ENCODE measurements at places on chromosomes 1 and 21. TPM values are rescaled to one million over a fixed set of nuclear protein-coding genes. Genes with fewer than 3 reads are reported as not detected.

DNA sequence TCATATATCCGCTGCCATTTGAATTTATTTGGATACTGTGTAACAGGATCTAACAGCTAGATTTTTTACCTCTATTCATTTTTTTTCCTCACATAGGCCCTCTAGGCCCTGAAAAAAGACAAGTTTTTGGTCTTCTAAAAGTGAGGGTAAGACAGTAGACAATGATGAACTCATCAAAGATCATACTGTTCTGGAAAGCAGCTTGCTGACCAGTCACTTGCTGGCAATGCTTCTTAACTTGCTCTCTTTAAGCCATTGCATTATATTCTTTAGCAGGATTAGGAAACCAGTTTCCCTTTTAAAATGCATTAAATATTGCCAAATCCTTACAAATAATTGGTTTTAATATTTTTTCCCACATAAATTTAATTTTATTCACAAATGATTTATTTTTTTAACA lies 65.5 kb downstream of the SYT14 start:
- no peak for DNase-seq

GRCh38 chr21:33292724-33293123 lies 26.6 kb downstream of the IL10RB start:
- DNase-seq, result no peak

The C1orf226 gene
- total RNA-seq, result 5.9 TPM

DNA sequence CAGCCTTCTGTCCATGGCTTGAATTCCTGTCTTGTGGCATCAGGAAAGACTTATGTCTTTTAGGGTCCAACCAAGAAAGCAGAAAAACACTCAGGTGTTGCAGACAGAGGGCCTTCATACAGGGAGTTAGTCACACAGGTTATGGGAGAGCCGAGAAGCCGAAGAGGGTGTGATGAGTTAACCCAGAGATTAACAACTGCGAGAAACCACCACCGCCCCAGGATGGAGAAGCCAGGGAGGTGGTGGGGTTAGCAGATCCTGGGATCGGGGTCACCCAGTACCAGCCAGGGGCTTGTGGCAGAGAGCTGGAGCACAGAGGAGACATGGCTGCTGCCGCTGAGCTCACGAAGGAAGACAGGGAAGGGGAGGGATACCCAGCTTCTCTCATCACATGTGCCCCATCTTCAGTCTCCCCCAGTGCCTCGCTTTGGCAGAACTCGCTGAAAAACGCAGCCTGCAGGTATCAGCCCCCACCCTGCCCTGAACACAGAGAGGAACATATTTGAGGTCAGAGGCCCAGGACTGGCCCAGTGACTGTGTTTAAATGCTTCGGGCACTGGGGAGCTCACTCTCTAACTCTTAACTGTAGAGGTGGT lies 58.7 kb downstream of the RUNX3 start:
- DNase-seq, result no peak

The KCNJ15 gene
- 40.8 TPM for total RNA-seq

The ELF3 gene
- 265 TPM for total RNA-seq

DNA sequence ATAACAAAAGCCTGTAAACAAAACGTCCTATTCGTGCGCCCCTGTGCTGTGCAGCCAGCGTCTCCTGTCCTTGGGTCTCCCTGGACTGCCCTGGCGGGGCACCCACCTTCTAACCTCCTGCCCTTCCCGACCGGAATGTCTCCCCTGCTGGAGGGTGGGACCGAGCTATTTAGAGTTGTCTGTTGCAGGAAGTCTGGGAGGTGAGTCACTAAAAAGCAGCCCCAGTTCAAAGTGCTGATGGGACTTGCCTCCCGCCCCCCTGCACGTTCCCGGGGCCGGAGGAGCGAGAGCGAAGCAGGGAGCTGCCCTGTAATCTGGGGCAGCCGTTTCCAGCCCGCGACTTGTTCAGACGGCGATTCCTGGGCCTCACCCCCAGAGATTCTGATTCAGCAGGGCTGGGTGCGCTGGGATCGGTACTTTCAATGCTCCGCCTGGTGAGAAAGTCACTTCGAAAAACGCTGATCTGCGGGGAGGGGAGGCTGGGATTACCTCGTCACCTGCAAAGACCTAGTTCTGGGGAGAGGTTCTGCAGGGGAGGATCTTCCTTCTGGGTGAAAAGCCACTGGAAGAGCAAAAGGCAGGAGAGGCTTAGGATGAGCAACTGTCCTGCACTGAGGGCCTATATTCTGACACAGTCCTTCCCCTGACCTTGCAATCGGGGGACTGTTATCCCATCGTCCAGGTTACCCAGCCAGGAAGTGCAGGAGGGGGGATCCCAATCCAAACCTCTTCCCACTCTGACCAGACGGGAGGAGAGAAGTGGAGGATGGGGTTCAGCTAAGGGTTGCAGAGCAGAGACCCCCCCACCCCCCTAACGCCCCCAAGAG lies 1.2 kb upstream of the DHRS3 start:
- no peak for DNase-seq

GRCh38 chr1:14421977-14422609 lies 176.4 kb upstream of the KAZN start:
- no peak for DNase-seq

- DNase-seq, result no peak
Observed at GRCh38 chr21:37451446-37451845, 84.9 kb downstream of the DYRK1A start.

The SPRR2G gene
- not detected for total RNA-seq

The PUM1 gene
- 42.4 TPM for total RNA-seq

DNA sequence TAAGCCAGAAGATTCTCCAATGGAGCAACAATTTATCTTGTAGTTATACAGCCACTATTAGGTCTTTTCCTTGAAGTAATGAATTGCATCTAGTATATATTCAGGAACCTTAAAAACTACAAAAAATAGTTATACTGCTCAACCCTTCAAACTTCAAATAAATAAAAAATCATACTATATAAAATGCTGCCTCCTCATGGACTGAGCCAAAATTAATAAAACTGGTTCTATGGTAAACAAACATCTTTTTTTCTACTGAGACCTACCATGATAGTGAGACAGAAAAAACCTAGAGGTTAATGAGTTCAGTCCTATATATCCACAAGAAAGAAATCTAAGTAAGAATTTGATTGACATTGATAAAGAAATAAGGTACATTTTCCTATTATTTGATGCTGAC lies 67.7 kb downstream of the GPATCH2 start:
- no peak for DNase-seq

The PGLYRP3 gene
- total RNA-seq, result not detected

The U2AF1 gene
- total RNA-seq, result 61.6 TPM

- DNase-seq, result no peak
Observed at GRCh38 chr1:99691175-99691574, 45.3 kb downstream of the PALMD start.

The CCDC27 gene
- not detected for total RNA-seq

GRCh38 chr21:31011412-31011811 lies 26.9 kb downstream of the KRTAP19-8 start:
- no peak for DNase-seq

The SLC22A15 gene
- total RNA-seq, result 2.6 TPM

The ZNF672 gene
- total RNA-seq, result 26.1 TPM

The NCMAP gene
- 0.80 TPM for total RNA-seq

GRCh38 chr1:183313063-183313462 lies 105.1 kb downstream of the NMNAT2 start:
- DNase-seq, result no peak

The FCER1A gene
- total RNA-seq, result not detected

The FGR gene
- total RNA-seq, result not detected

- peak; percentile 55 for DNase-seq
Observed at GRCh38 chr1:87392248-87393192, 63.8 kb downstream of the LMO4 start.

The TNFRSF18 gene
- total RNA-seq, result 3.1 TPM

- no peak for DNase-seq
Observed at GRCh38 chr1:3094863-3095780, 26.1 kb downstream of the PRDM16 start.

DNA sequence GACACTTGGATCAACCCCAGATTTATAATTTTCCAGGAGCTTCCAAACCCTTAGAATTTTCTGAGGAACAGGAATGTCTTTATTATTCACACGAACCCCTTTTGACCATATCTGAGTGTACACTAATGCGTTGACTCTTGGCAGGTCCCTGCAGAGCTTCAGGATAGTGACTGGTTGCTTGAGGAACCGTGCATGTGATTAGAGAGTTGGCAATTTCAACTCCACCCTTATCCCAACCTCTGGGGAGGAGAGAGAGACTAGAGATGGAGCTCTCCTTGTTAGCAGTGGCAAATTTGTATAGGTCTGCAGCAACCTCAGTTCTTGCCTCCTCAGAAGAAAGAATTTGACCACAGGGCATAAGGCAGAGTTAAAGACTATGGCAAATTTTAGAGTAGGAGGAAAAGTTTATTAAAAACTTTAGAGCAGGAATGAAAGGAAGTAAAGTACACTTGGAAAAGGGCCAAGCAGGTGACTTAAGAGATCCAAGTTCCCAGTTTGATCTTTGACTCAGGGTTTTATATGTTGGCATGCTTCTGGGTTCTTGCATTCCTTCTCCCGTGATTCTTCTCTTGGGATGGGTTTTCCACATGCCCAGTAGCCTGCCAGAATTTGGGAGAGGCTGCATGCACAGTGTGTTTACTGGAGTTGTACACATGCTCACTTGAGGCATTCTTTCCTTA lies 93.8 kb upstream of the ETV3 start:
- no peak for DNase-seq

The RNU1-1 gene
- under 0.01 TPM for total RNA-seq

The SAMSN1 gene
- 0.07 TPM for total RNA-seq

DNA sequence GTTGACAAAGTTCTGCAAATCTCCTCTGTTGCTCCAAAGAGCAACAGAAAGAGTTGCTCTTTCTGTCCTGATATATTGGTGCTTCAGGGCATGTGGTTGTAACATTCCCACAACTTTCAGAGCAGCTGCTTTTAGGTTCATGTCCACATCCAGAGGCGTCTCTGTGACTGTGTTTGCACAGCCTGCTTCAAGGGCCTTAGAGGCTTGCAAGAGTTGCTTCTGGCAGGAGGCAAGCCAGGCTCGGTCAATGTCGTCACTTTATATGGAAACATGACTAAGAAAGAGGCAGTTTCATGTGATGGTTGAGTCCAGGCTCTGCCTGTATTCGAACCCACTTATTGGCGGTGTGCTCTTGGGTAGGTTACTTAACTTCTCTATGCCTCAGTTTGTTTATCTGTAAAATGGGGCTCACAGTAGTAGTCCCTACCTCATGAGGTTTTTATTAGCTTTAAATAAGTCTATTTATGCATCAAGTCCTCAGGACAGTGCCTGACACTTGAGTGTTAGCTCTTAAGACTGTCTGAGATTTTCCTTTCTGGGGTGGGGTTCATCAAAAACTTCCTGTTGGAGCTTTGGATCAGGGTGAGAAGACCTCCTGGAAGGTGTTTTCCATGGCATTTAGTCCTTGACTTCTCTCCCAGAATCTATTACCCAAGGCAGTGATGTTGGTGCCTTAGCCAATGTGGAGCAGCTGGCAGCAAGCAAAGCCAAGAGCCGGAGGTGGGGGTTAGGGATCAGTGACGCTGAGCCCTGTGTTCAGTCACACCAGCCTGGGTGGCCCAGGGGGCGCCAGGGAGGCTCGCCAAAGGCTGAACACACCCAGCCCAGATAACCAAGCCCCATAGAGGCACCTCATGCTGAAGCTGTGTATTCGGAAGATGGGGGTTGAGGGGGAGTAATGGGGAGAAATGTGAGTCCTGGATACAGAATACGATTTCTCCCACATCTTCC lies 18.9 kb downstream of the LHX4 start:
- no peak for DNase-seq

The CLCA1 gene
- not detected for total RNA-seq

GRCh38 chr1:57012315-57012714 lies 46.5 kb upstream of the C8B start:
- no peak for DNase-seq

DNA sequence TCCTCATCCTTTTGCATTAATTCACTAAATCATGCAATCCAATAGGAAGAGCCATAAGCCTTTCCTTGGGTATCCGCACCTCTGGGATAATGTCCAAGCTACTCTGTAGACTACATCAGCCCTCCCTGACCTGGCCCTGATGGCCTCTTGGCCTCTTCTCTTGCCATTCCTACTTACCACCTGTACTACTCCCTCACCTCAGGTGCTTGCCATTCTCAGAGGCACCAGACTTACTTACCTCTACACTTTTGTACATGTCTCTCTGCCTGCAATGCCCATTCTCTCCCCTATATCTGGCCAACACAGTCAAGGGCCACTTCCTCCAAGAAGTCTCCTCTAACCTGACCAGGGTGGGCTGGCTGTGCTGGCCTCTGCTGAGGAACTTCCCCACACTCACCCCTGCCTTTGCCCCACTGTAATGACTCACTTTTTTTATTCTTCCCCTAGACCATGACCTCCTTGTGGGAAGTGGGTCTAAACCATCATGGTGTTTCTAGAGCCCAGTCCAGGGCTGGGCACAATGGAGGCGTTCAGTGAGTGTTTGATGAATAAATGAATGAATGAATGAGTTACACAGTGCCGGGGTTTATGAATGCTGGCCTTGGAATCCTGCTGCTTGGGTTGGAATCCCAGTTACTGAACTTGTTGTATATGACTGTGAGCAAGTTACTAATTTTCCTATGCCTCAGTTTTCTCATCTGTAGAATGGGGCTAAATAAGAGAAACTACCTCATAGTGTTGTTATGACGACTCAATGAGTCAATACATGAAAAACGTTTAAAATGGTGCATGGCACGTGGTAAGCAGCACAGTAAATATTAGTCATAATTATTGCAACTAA lies 179.8 kb downstream of the FOXD2 start:
- DNase-seq, result no peak

The MAGOH gene
- total RNA-seq, result 24.8 TPM

The EXTL1 gene
- total RNA-seq, result 0.07 TPM

DNA sequence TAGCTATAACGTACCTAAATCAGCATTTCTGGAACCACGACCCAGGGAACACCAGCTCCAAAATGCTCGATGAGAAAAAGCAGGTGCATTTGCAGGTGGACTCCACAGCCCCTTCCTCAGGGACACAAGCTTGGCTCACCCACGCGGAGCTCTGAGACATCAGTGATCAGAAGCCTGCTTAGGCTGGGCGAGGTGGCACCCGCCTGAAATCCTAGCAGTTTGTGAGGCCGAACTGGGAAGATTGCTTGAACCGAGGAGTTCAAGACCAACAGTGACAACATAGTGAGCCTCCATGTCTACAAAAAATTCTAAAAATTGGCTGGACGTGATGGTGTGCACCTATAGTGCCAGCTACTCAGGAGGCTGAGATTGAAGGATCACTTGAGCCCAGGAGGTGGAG lies 2.5 kb upstream of the TSPEAR start:
- DNase-seq, result no peak

DNA sequence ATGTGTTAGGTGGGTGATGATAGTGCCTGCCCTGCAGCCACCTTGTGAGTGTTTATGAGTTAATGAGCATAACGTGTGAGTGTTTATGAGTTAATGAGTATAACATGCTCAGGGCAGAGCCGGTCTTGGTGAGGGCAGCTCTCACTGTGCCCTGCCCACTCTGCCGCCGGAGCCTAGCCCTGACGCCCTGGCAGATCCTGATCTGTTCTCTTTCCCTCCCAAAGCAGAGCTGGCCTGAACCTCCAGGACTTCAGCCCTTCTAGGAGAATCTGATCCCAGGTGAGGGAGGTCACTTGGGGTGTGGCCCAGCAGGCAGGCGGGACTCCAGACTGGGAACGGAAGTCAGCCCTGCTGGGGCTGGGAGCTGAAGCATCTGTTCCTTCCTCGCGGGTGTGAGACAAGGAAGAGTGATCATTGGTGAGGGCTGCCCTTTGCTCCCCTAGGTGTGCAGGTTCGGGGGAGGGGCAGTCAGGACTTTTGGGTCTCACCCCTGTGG lies 5.7 kb downstream of the FBLIM1 start:
- DNase-seq, result no peak
